Right ventricle myocardium superior (tissue), 1 donor: ENCODE measurements at places on chromosomes 3 and 15.

GRCh38 chr3:190676481-190676880, 162.6 kb downstream of the IL1RAP start:
- no peak for DNase-seq

DNA sequence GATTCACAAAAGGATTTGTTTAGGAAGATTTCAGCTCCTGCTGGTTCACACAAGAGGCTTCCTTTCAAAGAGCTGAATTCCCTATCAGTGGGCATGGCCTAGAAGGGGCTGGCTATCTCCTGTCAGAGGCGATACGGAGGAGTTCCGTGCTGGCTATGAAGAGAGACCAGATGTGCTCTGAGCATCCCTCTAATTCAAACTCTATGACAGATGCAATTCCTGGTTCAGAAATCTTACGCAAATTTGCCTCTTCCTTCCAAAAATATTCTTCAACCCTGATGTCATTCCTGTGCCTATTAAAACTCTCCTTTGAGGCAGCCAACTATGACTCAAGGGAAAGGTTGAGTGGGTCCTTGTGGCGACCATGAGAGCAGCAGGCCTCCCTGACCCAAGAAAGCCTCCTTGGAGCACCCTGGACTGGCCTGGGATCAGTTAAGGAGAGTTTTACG, 139.3 kb upstream of the HES1 start:
- no peak for DNase-seq

DNA sequence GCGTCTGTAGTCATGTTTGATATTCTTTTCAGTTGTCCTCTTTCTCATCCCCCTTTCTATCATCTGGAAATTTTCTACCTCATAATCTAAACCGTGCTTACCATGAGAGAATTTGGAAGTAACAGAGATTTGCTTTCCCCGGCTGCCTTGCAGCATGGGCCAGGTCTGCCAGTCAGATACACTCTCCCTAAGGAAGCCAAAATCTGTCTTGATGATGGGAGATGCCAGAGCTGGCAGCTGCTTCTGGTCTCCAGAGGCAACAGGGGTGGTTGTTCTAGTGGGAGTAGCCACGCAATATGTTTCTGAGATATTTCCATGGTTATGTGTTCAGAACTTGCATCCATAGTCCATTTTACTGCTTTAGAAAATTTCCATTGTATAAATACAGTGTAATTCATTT, 218.9 kb upstream of the RORA start:
- no peak for DNase-seq

GRCh38 chr3:188827576-188827975, 344.2 kb upstream of the TPRG1 start:
- no peak for DNase-seq

GRCh38 chr15:100123611-100124010, 218.2 kb downstream of the ADAMTS17 start:
- DNase-seq = no peak

GRCh38 chr15:62896380-62896866, 146.1 kb upstream of the TPM1 start:
- no peak for DNase-seq

- DNase-seq = no peak
Measured at GRCh38 chr3:159266779-159267178, 464.9 kb downstream of the MFSD1 start.

GRCh38 chr3:126124896-126125295, 41.0 kb upstream of the SLC41A3 start:
- no peak for DNase-seq

DNA sequence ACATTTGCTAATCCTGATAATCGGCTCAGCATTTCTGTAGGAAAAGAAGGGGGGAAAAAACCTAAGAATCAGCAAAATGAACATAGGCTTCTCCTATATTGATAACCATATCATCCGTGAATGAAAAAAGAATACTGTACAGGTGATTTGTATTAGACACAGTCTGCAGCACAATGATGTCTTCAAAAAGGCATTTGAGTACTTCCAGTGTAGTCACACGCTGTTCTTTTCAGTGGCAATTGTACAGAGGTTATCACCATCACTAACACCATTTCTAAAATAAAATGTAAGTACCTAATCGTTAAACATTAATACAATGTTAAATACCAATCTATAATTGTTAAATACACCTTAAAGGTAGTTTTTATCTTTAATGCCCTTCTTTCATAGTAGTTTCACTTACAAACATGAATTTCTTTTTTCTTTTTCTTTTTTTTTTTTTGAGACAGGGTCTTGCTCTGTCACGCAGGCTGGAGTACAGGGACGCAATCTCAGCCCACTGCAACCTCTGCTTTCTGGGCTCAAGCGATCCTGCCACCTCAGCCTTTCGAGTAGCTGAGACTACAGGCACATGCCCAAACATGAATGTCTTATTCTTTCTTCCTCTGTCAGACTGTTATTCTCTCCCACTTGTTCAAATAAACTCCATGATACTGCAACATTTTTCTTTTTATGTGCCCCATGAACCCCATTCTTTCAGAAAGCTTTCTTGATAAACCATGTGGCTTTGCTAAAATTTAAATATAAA, 18.4 kb downstream of the GOLGB1 start:
- DNase-seq = no peak

GRCh38 chr3:7506606-7507180, 645.8 kb downstream of the GRM7 start:
- DNase-seq = no peak

DNA sequence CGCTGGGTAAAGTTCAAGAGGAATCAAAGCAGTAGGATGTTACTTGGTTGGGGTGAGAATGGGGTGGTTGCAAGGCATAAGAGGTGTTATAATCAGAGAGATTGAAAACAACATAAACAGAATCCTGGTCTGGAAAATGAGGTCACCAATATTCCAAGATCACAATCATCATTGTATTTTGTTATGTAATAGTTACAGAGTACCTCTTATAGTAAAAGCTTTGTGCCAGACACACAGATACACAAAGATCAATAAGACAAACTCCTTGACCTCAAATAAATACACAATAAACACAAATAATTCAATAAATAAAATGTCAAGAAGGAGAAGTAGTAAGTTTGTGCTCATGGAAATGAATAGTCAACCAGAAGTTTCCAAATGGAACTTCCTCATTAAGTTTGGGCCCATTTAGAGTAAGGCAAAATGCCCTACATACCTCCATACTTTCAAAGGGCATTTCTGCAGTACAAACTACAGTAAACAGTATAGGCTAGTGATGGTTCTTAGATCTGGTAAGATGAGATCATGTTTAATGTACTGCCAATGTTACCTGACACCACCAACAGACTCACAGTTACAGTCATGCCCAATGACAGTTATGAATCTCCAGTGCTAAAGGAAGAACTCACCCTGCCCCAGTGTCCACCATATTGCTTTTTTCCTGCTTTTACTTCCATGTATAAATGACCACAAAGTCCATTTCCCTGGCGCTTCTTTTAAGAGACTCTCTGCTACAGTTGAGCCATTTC, 93.4 kb downstream of the KCNMB2 start:
- DNase-seq = no peak

DNA sequence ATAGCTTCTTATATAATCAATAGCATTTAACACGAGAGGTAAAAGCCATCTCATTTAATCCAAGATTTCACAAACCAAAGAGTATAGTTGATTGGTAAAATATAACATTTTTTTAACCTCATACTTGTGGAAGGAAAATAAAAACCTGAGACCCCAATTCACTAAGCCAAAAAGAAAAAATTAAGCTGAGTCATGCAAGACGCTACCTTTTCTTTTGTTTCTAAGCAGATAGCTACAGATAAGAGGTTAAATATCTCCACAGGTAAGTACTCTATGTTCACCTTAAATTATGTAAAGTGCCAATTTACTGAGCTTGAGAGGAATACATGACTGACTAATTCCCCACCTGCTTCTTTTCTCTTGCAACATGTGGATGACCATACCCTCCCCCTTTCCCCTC, 656.4 kb downstream of the MECOM start:
- no peak for DNase-seq

DNA sequence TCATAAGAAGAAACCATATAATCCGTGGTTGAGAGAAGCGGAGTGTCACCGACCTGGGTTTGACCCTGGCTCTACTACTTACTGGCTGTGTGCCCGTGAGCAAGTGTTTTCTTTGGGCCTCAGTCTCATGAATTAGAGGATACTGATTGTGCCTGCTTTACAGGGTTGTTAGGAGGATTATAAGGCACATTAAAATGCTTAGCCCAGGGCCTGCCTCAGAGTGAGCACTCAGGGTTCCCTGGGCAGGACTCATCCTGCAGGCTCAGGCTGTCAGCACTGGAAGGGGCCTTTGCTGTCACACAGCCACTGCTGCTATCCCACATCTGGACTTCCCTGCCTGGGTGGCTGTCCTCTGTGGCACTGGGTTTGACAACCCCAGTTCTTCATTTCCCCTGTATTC, 4.7 kb downstream of the PLA2G4F start:
- no peak for DNase-seq

- DNase-seq = no peak
Measured at GRCh38 chr3:179972881-179973423, 63.8 kb downstream of the PEX5L start.

DNA sequence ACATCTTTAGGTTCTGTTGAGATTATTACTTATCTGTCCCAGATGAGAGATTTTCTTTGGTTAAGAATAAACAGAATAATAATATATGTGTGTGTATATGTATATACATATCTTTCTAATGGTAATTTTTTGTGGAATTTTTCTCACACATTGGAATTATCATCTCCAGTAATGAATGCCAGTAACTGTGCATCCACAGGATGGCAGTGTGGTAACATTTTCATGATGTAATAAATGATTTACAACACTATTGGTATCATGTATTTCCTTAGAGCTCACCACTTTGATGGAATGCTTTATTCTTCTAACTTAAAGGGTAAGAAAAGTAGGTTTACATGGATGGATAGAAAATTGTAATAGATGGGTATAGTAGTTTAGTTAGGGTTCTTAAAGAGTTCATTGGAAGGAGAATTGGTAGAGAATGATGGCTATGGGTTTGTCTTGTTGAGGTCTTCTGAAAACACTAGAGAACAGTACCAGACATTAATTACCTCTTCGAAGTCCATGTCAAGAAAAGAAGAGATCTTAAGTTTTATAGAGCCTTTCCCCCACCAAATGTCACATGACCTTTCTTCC, 78.1 kb downstream of the STT3B start:
- no peak for DNase-seq

DNA sequence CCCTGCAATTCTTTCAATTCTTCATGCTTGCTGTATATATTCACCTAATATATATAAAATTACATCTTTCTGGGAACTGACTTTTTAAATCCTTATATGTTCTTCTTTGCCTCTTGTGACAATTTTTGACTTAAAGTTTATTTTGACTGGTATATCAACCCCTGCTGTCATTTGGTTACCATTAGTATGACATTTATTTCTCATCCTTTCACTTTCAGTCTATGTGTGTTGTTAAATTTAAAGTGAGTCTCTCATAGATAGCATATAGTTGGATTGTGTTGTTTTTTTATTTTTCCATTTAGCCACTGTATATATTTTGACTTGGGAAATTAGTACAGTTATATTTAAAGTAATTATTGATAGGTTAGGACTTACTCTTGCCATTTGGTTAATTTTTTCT, 194.9 kb downstream of the DPH6 start:
- DNase-seq = no peak

DNA sequence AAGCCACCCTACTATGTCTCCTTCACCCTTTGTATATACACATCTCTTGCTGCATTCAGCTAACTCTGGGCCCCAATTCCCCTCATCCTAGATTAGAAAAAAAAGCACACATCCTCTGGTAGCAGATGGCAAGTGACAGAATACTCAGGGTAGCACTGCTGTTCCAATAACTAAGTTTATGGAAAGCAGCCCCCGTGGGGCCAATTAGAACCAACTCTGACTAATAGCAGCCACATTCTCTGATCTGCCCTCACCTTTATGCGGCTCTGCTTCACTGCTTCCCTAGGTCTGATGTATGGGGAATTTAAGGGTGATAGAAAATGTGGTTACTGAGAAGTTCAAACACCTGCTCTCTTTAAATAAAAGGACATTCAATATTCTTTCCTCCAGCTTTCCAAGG, 74.9 kb upstream of the SETMAR start:
- DNase-seq = no peak

DNA sequence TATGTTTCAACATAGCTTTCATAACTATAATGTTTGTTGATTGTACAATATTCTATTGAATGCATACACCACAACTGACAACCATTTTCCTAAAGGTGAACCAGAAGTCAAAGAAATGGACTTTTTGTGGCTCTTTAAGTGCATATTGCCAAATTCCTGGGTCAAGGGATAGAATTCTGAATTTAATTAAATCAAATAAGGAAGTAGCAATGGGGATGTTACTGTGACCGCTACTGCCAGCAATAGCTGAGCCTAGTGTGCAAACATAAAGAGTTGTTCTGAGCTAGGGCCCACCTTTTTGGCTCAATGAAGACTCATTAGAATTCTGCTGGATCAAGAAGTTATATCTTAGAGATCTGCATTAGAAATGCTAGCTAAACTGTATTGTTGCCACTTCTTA, 17.3 kb upstream of the KBTBD8 start:
- no peak for DNase-seq

- DNase-seq = peak; percentile 67
Measured at GRCh38 chr15:66679657-66680108, 22.4 kb upstream of the SMAD6 start.

- DNase-seq = no peak
Measured at GRCh38 chr15:51191766-51192165, 97.1 kb upstream of the TNFAIP8L3 start.

DNA sequence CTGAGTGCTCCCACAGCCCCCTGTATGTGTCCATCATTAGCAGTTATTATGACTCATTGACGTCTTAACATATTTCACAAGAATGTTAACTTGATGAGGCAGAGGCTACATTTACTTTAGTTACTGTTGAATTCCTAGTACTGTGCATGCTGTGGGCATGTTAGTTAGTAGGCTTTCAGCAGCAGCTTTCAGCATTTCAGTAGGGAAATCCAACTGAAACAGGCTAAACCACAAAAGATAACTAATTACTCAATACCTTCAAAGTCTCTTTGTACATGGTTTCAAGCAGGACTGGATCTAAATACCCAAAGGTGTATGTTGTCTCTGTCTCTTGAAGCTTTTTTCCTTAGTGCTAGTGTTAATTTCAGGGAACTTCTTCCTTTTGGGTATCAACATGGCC, 229.9 kb upstream of the SUCLG2 start:
- DNase-seq = no peak

- no peak for DNase-seq
Measured at GRCh38 chr3:42656680-42657610, 3.4 kb downstream of the ZBTB47 start.

DNA sequence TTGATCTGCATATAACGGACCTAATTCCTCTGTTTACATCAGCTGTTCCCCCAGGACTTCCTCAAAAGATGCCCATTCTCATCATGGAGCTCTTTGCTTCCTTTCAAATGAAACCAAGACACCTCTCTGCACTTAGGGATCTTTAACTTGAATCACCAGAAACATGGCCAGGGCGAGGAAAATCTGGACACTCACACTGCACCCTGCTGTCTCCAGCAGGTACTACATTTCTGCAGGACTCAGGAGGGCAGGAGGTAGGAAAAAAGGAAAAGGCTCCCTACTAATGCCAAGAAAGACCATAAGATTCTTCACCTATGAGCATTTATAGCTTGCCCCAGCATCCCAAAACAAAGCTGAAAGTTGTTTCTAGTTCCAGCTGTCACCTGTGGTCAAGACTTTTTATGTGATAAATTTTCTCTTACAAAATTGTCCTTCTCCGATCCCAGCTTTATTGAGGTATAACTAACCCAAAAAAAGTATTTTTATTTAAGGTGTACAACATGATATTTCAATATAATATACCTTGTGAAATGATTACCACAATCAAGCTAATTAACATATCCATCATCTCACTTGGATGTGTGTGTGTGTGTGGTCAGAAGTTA, 87.3 kb upstream of the C15orf61 start:
- DNase-seq = no peak
